GM12892 (cell line): ENCODE measurements at places on chromosomes 1 and 21.

DNA sequence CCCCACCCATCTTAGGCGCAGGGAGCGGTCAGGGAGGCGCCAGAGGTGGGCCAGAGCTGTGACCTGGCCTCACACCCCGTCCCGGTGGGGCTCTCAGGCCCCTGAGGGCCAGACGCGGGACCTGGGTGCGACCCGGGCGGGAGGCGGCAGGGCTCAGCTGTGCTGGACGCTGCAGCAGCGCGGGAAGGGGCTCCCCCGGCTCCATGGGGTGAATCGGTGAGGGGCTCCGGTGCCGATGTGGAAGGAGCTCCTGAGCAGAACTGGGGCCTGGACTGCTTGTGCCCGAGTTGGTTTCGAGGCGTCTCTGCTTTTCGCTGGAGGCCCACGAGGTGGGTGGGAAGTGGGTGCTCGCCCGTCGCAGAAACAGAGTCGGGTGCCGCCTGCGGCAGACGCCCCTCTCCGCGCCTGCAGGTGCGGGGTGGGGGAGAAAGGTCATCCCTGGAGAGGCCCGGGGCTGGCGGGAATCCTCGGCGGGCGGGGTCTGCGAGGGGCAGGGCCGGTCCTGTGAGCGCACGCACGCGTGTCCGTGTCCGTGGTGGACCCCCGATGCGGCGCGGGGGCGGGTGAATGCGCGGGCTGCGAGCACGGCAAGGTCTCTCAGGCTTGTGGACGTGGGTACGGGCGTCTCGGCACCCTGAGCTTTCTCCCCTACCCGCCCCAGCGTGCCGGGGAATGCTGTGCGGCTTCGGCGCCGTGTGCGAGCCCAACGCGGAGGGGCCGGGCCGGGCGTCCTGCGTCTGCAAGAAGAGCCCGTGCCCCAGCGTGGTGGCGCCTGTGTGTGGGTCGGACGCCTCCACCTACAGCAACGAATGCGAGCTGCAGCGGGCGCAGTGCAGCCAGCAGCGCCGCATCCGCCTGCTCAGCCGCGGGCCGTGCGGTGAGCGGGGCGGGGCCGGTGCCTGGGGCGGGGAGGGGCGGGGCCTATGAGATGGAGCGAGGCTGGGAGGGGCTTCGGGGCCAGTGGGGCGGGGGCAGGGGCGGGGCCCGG is 20.4 kb downstream of the AGRN start:
- DNase-seq = peak; percentile 97

GRCh38 chr21:46226920-46227599 is 1.5 kb downstream of the LSS start:
- no peak for DNase-seq

DNA sequence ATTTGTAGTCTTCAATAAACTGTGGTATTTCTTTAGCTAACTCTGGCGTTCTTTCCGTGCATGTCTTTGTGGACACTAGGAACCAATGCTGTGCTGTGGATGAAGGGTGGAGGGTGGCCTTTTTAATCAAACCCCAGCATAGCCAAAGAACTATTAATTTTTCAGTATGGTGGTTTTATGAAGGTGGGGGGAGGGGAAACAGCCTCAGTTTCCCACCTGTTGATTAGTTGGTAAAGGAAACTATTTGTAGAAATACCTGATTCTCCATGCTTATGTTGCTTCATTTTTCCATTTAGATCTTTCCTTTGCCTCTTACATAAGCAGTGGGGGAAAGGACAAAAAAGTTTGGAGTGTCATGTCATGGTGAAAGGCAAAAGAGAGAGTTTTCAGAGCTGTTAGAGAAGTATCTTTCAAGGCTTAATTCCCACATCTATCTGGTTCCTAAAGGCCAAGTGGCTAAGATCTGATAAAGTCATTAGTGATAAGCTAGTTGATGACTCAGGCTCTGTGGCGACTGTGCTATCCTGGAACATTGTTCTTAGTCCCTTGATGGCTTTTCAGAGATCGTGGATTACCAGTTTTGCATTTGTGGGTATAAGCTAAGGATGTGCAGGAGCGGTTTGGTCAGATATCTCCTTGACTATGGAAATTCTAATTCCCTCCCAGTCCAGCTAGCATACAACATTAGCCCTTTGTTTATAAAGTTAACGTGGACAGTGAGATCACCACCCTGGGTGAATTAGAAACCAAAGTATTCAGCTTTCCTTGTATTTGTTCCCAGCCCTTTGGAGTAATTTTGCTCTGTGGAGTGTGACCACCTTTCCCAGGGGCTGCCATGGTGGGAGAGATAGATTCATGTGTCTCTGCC is 8.7 kb upstream of the HAX1 start:
- no peak for DNase-seq

DNA sequence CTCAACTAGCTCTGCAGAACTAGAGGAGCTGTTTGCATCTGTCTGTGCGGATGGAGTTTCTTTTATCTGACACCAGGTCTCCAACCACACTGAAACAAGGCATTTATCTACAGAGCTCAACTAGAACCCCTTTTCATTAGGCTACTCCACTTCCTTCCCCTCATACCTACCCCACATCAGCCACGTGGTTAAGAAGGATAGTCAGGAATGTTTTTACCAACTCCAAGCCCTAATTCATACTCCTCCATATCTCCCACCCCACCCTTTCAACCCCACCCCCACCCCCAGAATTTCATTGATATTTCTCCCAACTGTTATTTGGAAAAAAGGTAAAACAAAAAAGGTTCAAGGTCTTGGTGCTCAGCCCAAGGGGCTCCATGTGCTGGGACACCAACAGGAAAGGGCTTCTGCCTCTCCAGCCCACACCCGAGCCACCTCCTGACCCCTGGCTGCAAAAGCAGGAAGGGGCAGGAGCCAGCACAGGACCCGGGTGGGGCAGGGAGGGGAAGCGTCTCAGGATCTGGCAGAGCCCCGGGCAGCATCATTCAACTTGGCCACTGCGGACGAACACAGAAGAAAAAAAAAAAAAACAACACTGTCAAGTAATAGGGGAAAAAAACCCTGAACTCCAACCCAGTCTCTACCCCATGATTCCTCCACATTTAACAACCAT is 7.0 kb downstream of the ENSA start:
- DNase-seq = no peak

DNA sequence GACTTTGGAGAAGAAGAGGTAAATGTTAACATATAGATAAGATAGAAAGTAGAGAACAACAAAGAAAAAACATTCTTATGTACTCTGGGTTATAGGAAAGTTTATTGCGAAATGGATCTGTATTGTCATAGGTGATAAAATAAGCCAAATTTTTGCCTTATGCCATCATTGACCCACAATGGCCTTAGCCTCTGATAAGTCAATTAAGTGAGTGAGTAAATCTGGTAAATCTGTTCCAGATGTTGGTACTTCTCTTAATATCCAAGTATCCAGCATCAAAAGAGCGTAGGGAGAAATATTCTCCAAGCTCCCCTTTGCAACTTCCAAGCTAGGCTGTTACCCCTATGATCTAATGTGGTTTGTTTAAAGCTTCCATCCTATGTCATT is 38.3 kb upstream of the CLCA4 start:
- no peak for DNase-seq

DNA sequence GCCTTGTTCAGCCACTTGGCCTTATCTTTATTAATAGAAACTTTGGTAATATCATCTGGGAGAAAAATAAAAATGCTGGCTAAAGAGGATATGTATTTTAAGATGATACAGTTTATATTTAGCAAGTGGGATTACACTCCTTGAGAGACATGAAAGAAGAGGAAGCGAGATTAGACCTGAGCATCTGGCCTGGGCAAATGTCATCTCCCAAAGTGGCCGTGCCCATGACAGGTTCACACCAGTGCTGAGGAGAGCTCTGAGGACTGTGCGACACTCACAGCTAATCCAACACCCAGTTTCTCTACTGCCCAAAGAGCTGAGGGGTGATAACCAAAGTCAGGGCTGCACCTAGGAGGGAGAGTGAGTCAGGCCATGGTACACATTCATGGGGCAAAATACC is 121.7 kb upstream of the DUSP10 start:
- no peak for DNase-seq

- no peak for DNase-seq
These were observed 1.4 kb downstream of the PTPRF start for GRCh38 chr1:43531906-43532584.

DNA sequence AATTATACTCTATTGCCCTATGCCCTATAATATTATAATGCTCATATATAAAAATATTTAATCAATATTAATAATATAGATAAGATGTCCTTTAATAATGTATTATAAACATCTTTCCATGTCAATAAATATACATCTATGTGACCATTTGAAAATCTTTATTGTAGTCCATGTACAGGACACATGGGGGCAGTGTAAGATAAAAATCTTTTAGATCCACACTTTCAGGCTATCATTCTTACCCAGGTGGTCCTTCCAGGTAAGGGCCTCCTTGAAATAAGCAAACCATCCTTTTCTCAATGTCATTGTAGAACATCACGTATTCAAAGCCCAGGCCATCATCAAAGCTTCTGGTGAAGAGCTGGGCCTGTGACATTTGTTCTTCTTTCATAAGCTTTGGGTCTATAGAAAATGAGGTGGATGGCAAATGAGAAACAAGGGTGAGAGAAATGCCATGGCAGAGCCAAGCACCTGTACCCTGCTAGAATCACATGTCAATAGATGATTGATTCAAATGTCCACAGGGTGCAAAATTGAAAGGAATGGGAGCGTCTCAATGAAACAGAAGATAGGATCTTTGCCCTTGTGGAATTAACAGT is 20.2 kb downstream of the THEM4 start:
- DNase-seq = no peak

DNA sequence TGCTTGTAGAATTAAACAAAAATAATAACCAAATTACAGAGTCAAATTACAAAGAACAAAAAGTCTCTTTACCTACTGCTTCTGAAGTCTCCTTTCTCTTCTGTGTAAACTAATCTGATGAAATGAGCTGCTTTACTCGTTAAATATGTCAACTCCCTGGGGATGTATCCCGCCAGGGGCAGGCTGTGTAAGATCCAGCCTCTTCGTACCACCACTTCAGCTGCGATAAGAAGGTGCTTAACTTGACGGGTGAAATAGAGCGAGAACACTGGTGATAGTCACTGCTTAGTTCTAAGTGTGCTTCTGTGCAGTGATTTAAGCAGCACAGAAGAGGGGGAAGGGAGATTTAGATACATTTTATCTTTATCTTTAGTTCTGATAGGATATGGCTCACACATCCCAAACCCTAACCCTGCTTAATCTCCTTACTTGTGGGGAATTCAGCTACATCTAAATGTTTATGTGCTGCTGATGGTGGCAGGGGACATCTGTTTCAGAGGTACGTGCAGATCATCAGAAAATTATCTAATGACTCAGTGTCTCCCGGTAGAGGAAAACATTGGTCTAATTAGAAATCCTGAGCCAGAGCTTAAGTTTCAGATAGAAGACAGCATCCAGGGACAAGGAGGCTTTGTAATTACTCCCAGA is 46.0 kb downstream of the RHOU start:
- no peak for DNase-seq
